ENCODE measurements at places on chromosomes 13 and 19.

DNA sequence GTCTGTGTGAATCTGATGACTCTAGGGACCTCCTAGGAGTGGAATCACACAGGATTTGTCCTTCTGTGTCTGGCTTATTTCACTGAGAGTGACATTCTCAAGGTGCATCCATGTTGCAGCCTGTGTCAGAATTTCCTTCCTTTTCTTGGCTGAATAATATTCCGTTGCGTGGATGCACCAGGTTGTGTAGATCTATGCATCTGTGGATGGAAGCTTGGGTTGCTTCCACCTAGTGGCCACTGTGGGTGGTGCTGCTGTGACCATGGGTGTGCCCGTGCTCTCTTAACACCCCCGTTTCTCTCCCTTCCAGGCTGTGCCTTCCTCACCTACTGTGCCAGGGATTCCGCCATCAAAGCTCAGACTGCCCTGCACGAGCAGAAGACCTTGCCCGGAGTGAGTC, 26.2 kb downstream of the CELF5 start:
- DNase-seq = peak; percentile 66

- no peak for DNase-seq
Observed at GRCh38 chr19:29837448-29837981, 25.7 kb downstream of the CCNE1 start.

DNA sequence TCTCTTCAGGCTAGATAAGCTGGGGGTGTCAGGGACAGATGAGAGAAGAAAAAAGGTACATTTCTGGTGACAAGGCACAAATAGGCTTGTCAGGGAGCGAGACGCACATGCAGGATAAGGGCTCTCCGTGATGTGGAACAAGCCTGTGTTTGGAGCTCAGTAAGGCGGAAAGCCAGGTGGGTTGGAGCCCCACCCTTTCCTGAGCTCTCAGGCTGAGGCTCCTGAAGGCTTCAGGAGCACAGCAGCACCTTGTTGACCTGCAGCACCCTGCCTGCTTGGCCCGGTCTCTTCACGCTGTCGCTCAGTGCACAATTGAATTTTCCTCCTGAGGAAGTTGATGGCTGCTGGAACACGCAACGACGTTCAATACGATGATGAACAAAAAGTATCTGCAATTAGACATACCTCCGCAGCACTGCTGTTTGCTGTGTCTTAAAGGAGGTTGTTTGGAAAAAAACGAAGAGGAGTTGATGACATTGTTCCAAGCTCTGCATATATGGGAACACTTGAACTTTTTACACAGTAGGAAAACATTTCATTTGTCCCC, 29.3 kb downstream of the SERP2 start:
- DNase-seq = no peak

GRCh38 chr19:38095411-38096308, 128.4 kb downstream of the DPF1 start:
- DNase-seq = peak; percentile 89

DNA sequence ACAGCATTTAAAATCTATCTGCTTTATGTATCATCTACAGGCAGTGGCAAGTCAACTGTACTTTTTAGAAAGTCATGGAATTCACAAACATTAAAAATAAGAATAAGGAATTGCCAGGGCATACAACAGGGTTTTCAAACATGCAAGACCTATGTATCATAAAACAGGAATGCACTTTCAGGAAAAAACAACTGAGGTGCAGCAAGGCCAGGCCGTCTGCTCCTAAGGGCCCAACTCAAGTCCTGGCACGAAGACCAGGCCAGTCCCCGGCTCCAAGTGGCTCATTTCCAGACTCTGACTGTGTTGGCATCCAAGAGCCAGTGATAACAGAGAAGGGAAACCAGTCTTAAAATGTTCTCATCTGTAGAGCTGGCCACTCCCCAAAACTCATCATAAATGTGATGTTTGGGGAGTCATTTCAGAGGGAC, 7.1 kb downstream of the RFX2 start:
- DNase-seq = peak; percentile 83

GRCh38 chr19:35264268-35265125, 4.3 kb upstream of the USF2 start:
- peak; percentile 6 for DNase-seq

- DNase-seq = no peak
Observed at GRCh38 chr19:4224470-4224869, 4.9 kb upstream of the EBI3 start.

DNA sequence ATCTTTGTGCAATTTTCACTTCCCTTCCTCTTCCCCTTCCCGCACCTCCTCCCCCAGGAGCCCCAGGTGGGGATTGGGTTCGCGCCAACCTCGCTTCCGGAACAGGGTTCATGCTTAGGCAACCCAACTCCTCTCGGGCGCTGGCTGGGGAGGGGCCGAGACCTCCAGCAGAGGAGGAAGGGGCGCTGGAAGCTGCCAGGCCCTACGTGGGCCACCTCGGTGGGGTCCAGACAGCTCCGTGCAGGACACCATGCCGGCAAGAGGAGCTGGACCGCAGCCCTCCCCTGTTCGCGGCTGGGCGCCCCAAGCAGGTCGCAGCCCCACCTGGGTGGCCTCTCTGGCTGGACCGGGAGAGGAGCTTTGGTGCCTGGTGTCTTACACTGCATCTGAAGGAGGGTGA, 91.1 kb downstream of the SPACA7 start:
- no peak for DNase-seq

GRCh38 chr13:32010136-32010535, 21.4 kb upstream of the FRY start:
- peak; percentile 53 for DNase-seq

GRCh38 chr19:41386442-41386841, 10.1 kb downstream of the TMEM91 start:
- DNase-seq = no peak

DNA sequence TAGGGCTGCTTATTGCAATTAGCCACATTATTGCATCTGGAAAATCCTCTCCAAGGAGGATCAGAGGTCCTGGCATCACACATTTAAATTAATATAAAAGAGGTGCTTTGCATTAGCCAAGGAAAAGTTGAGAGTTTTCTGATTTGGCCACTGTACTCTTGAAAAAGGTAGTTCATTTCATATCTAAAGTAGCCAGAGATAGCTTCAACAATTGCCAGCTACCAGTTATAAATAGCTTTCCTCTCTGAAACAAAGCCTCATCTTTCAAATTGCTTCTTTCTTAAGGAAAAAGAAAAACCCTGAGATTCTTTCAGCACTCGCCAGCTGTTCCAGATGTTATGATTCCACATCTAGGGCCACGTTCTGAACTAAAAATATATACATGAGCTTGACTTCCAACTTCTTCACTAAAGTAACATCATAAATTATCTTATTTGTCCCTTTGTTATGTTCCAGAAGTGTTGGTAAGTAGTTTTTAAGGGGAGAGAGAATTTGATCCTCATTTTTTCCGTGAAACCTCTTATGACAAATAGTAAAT, 69.6 kb downstream of the ERCC5 start:
- no peak for DNase-seq

DNA sequence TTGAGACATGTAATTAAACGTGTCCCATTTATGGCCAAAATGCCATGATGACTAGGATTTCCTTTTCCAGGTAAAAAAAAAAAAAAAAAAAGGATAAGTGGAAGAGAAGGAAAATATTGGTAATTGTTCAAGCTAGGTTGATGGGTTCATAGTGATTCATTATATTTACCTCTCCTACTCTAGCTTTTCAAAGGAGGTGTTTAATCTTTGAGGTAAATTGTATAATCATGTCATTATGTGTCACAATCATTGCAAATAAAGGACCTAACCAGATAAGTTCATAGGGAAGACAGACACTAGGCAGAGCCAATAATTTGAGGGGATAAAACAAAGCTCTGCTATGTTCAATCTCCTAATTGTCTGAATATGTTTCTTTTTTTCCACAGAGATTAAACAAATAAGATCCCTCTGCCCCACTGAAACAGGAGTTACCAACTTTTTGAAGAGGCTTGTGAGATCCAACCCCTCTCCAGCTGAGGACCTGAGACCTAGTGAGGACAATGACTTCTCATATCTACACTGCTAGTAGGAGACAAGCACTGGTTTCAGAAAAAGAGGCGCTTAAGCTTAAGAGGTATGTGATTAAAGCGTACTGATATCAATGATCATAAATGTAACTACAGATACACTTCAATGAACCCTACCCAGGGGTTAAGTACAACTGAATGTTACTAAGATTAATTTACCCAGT, 61.4 kb downstream of the USP12 start:
- DNase-seq = no peak

DNA sequence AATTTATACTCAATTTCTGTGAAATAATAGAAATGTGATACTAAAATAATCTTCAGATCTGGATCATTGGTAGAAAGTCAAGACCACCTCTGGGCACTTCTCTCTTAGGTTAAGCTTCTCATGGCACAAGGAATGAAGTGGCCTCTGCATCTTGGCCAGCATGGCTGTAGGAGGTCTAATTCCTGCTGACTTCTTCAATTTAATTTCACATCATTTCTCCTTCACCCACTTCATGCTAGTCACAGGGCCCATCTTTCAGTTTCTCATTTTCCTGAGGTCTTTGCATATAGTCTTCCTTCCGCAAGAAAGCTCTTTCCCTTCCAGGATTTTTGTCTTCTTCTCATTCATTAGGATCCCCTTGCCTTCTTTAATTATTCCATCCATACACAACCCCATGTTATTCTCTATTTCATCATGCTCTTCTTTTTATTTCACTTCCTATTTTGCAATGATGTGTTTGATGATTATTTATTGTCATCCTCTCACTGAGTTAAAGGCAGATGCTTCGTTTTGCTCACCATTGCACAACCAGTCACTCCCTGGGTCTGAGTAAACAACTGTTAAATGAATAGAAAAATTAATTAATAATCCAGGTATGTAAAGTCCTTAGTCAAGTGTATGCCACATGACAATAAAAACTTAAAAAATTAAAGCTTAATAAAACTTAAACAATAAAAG, 397.4 kb downstream of the SPRY2 start:
- DNase-seq = no peak

Data from GM03348 (cell line).